HFFc6 (cell line): ENCODE measurements at places on chromosomes 6 and 20.

GRCh38 chr20:53822534-53822933 is 228.9 kb upstream of the ZNF217 start:
- peaks cover 20% of the 10 kb centered on the region for H3K4me1 ChIP-seq
- H3K4me3 ChIP-seq = no peak overlapping the region

GRCh38 chr6:17987447-17987696 is at the start of gene KIF13A:
Gene KIF13A (minus strand): TSS chr6:17987635. CDS start chr6:17987463, 172 bp downstream.
- no peak for DNase-seq
- H3K4me3 ChIP-seq = peak within 1 kb of the TSS; percentile 95
- peaks cover 56% of the 10 kb centered on the region for H3K4me1 ChIP-seq
- H3K27ac ChIP-seq = peak within 1 kb of the TSS; percentile 94
- H3K27me3 ChIP-seq = no peaks in the 10 kb centered on the region; the same call in 1 of the 2 replicates
- peaks cover 15% of the 10 kb centered on the region for H3K36me3 ChIP-seq

GRCh38 chr6:53588816-53589509 is 44.1 kb upstream of the GCLC start:
- no peak overlapping the region for H3K27ac ChIP-seq
- H3K27me3 ChIP-seq = peaks cover 9% of the 10 kb centered on the region
- H3K36me3 ChIP-seq = no peaks in the 10 kb centered on the region
- no peak for DNase-seq

GRCh38 chr6:83859410-83860358 is at the start of gene CYB5R4:
Gene CYB5R4 (plus strand): TSS chr6:83859689. CDS start chr6:83859783, 94 bp downstream.
- peaks cover 2% of the 10 kb centered on the region; the same call in 1 of the 2 replicates for H3K27me3 ChIP-seq
- DNase-seq = peak; percentile 93
- H3K36me3 ChIP-seq = no peaks in the 10 kb centered on the region
- H3K4me1 ChIP-seq = peaks cover 39% of the 10 kb centered on the region
- H3K27ac ChIP-seq = peak within 1 kb of the TSS; percentile 89

- H3K4me3 ChIP-seq = no peak overlapping the region
- no peak overlapping the region for H3K27ac ChIP-seq
Measured at GRCh38 chr6:110467566-110468140, 8.8 kb downstream of the SLC22A16 start.

- peak overlapping the region; percentile 80 for H3K4me3 ChIP-seq
- H3K27me3 ChIP-seq = peaks cover 2% of the 10 kb centered on the region; the same call in 1 of the 2 replicates
- peaks cover 19% of the 10 kb centered on the region for H3K36me3 ChIP-seq
- peak overlapping the region; percentile 96 for H3K27ac ChIP-seq
Measured at GRCh38 chr6:16985513-16986284, 116.2 kb upstream of the STMND1 start.

- H3K36me3 ChIP-seq = no peaks in the 10 kb centered on the region
- H3K27me3 ChIP-seq = no peaks in the 10 kb centered on the region
- H3K27ac ChIP-seq = peak overlapping the region; percentile 8
- H3K4me3 ChIP-seq = no peak overlapping the region
- peak; percentile 2 for DNase-seq
- H3K4me1 ChIP-seq = peaks cover 31% of the 10 kb centered on the region
Measured at GRCh38 chr6:155678361-155678760, 222.7 kb upstream of the NOX3 start.

- no peak overlapping the region for H3K4me3 ChIP-seq
- H3K27ac ChIP-seq = peak overlapping the region; percentile 59
- peaks cover 18% of the 10 kb centered on the region for H3K4me1 ChIP-seq
- DNase-seq = peak; percentile 89
Measured at GRCh38 chr20:48897305-48898010, 24.1 kb upstream of the ARFGEF2 start.

GRCh38 chr6:156719395-156719719 is 57.8 kb upstream of the ARID1B start:
- peak overlapping the region; percentile 77 for H3K4me3 ChIP-seq
- no peaks in the 10 kb centered on the region; the same call in 1 of the 2 replicates for H3K27me3 ChIP-seq
- peak overlapping the region; percentile 74 for H3K27ac ChIP-seq
- H3K4me1 ChIP-seq = peaks cover 20% of the 10 kb centered on the region
- no peak for DNase-seq

- 0 out of 2 replicates have a peak, but pooled peaks cover 5% of the 10 kb centered on the region for H3K36me3 ChIP-seq
- no peak overlapping the region for H3K4me3 ChIP-seq
- DNase-seq = peak; percentile 13
- no peaks in the 10 kb centered on the region for H3K4me1 ChIP-seq
Measured at GRCh38 chr6:139194740-139195139, 59.9 kb downstream of the HECA start.

GRCh38 chr6:136992113-136992512 is 52.7 kb downstream of the IL20RA start:
- no peak overlapping the region for H3K4me3 ChIP-seq
- H3K27ac ChIP-seq = no peak overlapping the region
- H3K4me1 ChIP-seq = no peaks in the 10 kb centered on the region; the same call in 1 of the 2 replicates
- DNase-seq = no peak

DNA sequence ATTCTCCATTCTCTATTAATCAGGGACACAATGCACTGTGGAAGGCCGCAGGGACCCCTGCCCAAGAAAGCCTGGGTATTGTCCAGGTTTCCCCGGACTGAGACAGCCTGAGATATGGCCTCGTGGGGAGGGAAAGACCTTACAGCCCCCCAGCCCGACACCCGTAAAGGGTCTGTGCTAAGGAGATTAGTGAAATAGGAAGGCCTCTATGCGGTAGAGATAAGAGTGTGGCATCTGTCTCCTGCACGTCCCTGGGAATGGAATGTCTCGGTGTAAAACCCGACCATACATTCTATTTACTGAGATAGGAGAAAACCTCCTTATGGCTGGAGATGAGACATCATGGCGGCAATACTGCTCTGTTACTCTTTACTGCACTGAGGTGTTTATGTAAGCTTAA is 15.7 kb upstream of the EIF2S2 start:
- no peak for DNase-seq
- H3K4me1 ChIP-seq = peaks cover 18% of the 10 kb centered on the region
- H3K4me3 ChIP-seq = no peak overlapping the region
- no peak overlapping the region for H3K27ac ChIP-seq
- peaks cover 9% of the 10 kb centered on the region for H3K27me3 ChIP-seq
- H3K36me3 ChIP-seq = no peaks in the 10 kb centered on the region

GRCh38 chr6:32087574-32088486 is 21.3 kb downstream of the TNXB start:
- H3K27ac ChIP-seq = no peak overlapping the region
- no peaks in the 10 kb centered on the region for H3K36me3 ChIP-seq
- H3K27me3 ChIP-seq = peaks cover 32% of the 10 kb centered on the region
- peak; percentile 57 for DNase-seq
- H3K4me1 ChIP-seq = peaks cover 52% of the 10 kb centered on the region

GRCh38 chr6:158843751-158844683 is 24.8 kb upstream of the EZR start:
- H3K4me3 ChIP-seq = no peak overlapping the region
- H3K4me1 ChIP-seq = peaks cover 2% of the 10 kb centered on the region
- H3K27me3 ChIP-seq = no peaks in the 10 kb centered on the region; the same call in 1 of the 2 replicates

GRCh38 chr6:36526066-36526465 is 21.2 kb downstream of the STK38 start:
- H3K27ac ChIP-seq = no peak overlapping the region
- DNase-seq = no peak
- peaks cover 28% of the 10 kb centered on the region for H3K36me3 ChIP-seq
- H3K4me1 ChIP-seq = peaks cover 10% of the 10 kb centered on the region; the same call in 1 of the 2 replicates
- no peak overlapping the region for H3K4me3 ChIP-seq
- no peaks in the 10 kb centered on the region; the same call in 1 of the 2 replicates for H3K27me3 ChIP-seq

DNA sequence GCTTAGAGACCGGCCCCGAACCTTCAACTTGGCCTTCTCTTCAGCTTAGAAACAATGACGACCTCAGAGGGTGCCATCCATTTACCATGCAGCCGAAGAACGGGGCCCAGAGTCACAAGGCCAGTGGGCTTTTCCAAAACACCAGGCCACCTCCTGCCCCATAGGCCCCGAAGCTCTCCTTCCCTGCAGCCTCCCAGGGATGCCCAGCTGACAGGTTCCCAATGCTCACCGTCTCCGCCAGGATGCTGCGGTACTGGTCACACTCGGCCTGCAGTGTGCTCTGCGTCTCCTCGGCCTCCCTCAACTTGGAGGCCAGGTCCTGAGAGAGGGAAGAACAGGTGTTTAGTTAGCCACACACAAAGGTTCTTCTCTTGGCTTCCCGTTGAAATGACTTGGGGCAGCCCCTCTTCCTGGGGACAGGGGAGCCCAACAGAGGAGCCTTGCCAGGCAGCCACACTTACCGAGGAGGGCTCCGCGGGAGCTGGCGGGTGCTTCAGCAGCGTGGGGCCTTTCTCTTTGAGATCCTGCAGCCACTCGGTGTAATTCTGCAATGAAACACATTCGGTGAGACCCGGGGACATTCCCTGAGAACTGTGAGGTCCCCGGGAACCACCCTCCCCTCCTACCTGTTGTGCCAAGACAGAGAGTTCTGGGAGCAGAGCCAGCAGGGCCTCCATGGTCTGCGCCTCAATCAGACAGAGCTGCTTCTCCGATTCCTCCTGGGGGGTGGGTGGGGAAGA is 51.5 kb downstream of the DSTN start:
- no peaks in the 10 kb centered on the region for H3K4me1 ChIP-seq
- H3K27ac ChIP-seq = no peak overlapping the region
- no peak overlapping the region for H3K4me3 ChIP-seq
- peaks cover 4% of the 10 kb centered on the region for H3K27me3 ChIP-seq
- DNase-seq = no peak

DNA sequence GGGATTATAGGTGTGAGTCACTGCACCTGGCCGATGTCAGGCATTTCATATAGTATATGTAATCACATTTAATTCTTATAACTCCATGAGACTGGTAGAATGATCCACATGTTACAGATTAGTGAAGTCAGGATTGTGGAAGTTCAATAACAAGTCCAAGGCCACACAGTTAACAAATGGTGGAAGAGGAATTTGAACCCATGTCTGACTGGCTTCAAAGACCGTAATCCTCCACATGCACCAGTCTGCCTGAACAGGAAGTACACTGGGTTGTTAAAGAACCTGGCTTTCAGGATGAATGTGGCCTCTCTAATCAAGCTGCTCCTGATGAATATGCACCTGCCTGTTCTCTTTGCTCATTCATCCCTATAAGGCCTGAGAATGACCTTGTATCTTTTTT is 122.0 kb upstream of the HDAC2 start:
- H3K27me3 ChIP-seq = peaks cover 7% of the 10 kb centered on the region; the same call in 1 of the 2 replicates
- no peak overlapping the region for H3K4me3 ChIP-seq
- no peaks in the 10 kb centered on the region for H3K36me3 ChIP-seq

GRCh38 chr6:100704961-100705360 is 176.2 kb downstream of the ASCC3 start:
- H3K27me3 ChIP-seq = no peaks in the 10 kb centered on the region
- H3K4me1 ChIP-seq = peaks cover 1% of the 10 kb centered on the region
- no peak for DNase-seq
- H3K36me3 ChIP-seq = peaks cover 28% of the 10 kb centered on the region

- peak overlapping the region; percentile 66 for H3K27ac ChIP-seq
- peaks cover 66% of the 10 kb centered on the region for H3K4me1 ChIP-seq
- H3K36me3 ChIP-seq = peaks cover 14% of the 10 kb centered on the region; the same call in 1 of the 2 replicates
- no peaks in the 10 kb centered on the region for H3K27me3 ChIP-seq
- DNase-seq = peak; percentile 61
Measured at GRCh38 chr6:35014786-35015185, 125.7 kb downstream of the ANKS1A start.

- H3K4me1 ChIP-seq = peaks cover 98% of the 10 kb centered on the region
- peaks cover 10% of the 10 kb centered on the region; the same call in 1 of the 2 replicates for H3K27me3 ChIP-seq
- peak overlapping the region; percentile 95 for H3K27ac ChIP-seq
- no peak for DNase-seq
- H3K36me3 ChIP-seq = peaks cover 52% of the 10 kb centered on the region
Measured at GRCh38 chr6:56526860-56527544, 115.7 kb downstream of the DST start.

- no peak overlapping the region for H3K27ac ChIP-seq
- H3K4me1 ChIP-seq = no peaks in the 10 kb centered on the region
- peaks cover 34% of the 10 kb centered on the region for H3K27me3 ChIP-seq
- DNase-seq = no peak
- no peak overlapping the region for H3K4me3 ChIP-seq
- no peaks in the 10 kb centered on the region for H3K36me3 ChIP-seq
Measured at GRCh38 chr20:57484772-57485171, 40.2 kb downstream of the CTCFL start.

DNA sequence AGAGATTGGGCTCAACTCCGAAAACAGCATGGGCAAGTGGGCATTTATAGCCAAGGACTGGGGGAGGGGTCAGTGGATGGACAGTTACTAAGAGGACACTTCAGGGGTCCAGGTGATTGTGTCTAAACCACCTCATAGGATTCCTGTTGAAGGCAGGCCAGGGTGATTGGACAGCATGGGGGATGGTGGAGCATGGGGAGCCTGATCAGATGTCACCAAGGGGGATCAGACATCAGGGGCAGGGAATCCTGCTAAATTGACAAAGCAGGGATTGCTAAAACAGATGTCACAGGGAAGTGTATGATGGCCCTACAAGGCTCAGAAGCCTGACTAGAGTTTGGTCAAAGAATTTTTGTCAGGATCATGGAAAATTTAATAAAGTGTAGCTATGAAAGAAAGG is 2.4 kb upstream of the PYGB start:
- H3K27me3 ChIP-seq = peaks cover 3% of the 10 kb centered on the region; the same call in 1 of the 2 replicates
- no peak for DNase-seq
- H3K4me3 ChIP-seq = no peak overlapping the region
- H3K27ac ChIP-seq = no peak overlapping the region

- H3K27ac ChIP-seq = no peak overlapping the region
- H3K27me3 ChIP-seq = peaks cover 1% of the 10 kb centered on the region; the same call in 1 of the 2 replicates
- no peak for DNase-seq
- no peaks in the 10 kb centered on the region for H3K36me3 ChIP-seq
Measured at GRCh38 chr6:165889636-165890403, 226.8 kb upstream of the PDE10A start.

- H3K27me3 ChIP-seq = no peaks in the 10 kb centered on the region
- peaks cover 33% of the 10 kb centered on the region for H3K4me1 ChIP-seq
- no peak overlapping the region for H3K4me3 ChIP-seq
- no peak for DNase-seq
- no peak overlapping the region; the same call in 1 of the 2 replicates for H3K27ac ChIP-seq
Measured at GRCh38 chr6:112911959-112912358, 564.8 kb downstream of the RFPL4B start.

- no peaks in the 10 kb centered on the region for H3K27me3 ChIP-seq
- H3K4me3 ChIP-seq = no peak overlapping the region
- H3K36me3 ChIP-seq = no peaks in the 10 kb centered on the region
- H3K27ac ChIP-seq = no peak overlapping the region
- no peaks in the 10 kb centered on the region for H3K4me1 ChIP-seq
Measured at GRCh38 chr6:64732888-64733287, 974.1 kb downstream of the EYS start.

- no peak overlapping the region for H3K27ac ChIP-seq
- DNase-seq = no peak
- peaks cover 11% of the 10 kb centered on the region for H3K36me3 ChIP-seq
- no peak overlapping the region for H3K4me3 ChIP-seq
- no peaks in the 10 kb centered on the region for H3K27me3 ChIP-seq
- peaks cover 32% of the 10 kb centered on the region for H3K4me1 ChIP-seq
Measured at GRCh38 chr20:35174458-35175216, 2.8 kb downstream of the PROCR start.

GRCh38 chr6:150452428-150453243 is 83.8 kb downstream of the IYD start:
- no peaks in the 10 kb centered on the region for H3K4me1 ChIP-seq
- no peak overlapping the region for H3K4me3 ChIP-seq
- no peaks in the 10 kb centered on the region for H3K36me3 ChIP-seq
- H3K27me3 ChIP-seq = peaks cover 3% of the 10 kb centered on the region; the same call in 1 of the 2 replicates
- H3K27ac ChIP-seq = no peak overlapping the region
